ENCODE measurements at places on chromosomes 3 and 15.

DNA sequence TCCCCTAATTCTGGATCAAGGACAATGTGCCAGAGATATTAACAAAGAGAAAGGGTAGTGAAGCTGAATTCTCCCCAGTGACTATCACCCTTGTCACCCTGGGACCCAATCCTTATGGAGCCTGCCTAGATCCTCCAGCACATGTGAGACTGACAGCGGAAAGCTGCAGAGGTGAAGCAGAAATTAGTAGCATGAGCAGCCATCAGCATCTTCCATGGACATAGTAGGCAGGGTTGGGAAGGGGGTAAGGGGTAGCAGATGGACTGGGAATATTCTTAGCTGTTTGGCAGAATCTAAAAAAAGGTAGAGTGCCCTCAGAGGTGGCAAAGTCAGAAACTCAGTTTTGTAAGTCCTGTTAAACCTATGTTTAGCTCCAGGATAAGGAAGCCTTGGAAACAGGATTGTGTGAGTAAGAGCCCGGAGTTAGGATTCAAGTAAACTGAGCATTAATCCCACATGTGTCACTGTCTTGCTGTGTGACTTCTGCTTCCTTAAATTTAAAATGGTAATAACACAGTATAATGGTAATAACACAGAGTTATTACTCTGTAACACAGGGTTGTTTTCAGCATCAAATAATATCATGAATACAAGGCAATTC lies 14.5 kb downstream of the GOLIM4 start:
- no peak for DNase-seq

GRCh38 chr3:194837457-194838127 lies 151.9 kb downstream of the FAM43A start:
- DNase-seq, result no peak

- DNase-seq, result no peak
Observed at GRCh38 chr15:36356466-36356865, 223.0 kb upstream of the CDIN1 start.

GRCh38 chr15:87167706-87168105 lies 1088.0 kb downstream of the AGBL1 start:
- no peak for DNase-seq

GRCh38 chr3:112247900-112248299 lies 46.1 kb downstream of the SLC9C1 start:
- no peak for DNase-seq

- DNase-seq, result no peak
Observed at GRCh38 chr15:101093958-101094357, 157.9 kb downstream of the CHSY1 start.

- no peak for DNase-seq
Observed at GRCh38 chr3:58307639-58308215, 1.4 kb downstream of the HTD2 start.

DNA sequence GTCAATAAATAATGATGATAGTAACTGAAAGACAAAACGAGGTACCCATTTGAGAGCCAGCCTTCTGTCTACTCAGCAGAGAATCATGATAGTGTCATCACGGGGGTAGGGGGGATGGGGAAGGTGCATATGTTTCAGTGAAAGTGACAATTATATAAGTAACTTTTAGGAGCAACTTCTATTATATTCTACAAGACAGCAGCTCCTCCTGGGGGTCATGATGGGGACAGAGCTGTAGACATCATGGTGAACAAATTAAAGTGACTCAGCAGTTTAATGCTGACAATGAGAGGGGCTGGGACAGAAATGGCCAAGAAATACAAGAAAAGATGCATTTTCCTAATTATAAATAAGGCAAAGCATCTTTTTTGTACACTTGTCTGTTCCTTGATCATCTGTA lies 11.8 kb downstream of the CAPN3 start:
- no peak for DNase-seq

DNA sequence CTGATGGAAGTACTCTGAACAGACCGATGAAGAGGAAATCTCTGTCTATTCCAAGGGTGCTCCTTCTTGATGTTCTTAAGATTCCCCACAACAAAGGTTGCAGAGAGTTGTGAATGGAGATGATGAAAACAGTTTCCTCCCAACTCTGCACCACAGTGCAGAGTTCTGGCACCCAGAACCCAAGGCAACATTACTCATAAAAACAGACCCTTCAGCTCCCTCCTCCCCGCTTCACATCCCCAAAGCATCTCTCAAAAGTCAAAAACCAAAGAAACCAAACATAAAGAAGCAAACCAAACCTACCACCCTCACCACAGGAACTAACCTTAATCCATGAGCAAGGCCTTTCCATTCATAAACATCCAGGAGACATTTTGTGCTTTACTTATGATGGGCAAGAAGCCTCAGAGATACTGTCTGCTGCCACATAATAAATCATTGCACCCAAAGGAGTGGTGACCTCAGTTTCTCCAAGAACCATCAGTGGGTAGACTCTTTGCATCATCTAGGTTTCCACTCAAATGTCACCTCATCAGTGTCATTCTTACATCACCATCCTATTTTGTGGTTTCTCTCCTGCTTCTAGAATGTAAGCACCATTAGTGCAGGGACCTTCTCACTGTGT lies 13.2 kb downstream of the PCOLCE2 start:
- no peak for DNase-seq

DNA sequence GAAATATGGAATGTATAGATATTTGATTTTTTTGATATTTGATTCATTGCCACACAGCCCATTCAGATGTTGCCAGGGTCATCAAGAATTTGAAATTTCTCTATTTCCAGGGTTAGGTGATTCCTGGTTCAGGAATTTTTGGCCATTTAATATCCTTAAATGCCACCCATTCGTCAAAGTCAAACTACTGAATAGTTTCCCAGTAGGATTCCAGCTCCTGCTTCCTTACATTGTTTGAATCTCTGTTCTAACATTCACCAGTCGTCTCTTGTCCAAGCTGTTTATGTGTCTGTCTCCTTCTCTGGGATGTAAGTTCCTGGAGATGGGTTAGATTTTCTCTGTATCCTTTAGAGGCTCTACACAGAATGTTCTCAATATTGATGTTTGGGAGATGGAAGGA lies 124.9 kb upstream of the TLE3 start:
- DNase-seq, result no peak

GRCh38 chr3:173249457-173249856 lies 108.4 kb upstream of the SPATA16 start:
- no peak for DNase-seq

DNA sequence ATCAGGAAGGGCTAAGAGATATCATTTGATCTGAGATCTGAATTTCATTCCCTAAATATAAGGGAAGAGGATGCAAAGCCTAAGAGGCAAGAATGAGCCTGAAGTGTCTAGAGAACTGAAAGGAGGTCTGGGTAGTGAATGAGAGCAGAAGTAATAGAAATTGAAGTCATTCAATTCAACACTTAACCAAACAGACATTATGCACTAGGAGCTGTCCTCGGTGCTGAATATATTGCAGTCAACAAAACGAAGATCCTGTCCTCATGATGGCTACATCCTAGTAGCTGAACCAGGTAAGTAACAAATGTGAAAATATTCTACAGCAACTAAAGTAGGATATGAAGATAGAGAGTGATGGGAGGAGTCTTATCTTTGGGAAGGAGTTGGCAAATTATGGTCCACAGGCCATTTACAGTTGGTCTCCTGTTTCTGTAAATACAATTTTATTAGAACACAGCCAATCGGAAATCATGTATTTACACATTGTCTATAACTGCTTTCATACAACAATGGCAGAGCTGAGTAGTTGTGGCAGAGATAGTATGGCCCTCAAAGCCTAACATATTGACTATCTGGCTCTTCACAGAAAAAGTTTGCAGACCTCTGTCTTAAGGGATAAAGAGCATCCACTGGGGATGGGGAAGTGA lies 192.9 kb upstream of the CADPS start:
- DNase-seq, result no peak

- DNase-seq, result no peak
Observed at GRCh38 chr3:124962403-124962940, 27.9 kb upstream of the MUC13 start.

- DNase-seq, result no peak
Observed at GRCh38 chr15:34336231-34336990, 1.2 kb downstream of the SLC12A6 start.

GRCh38 chr3:171809861-171810628 lies at the start of gene PLD1:
TSS of gene PLD1 (minus strand) at chr3:171810483. CDS start at chr3:171738051, 72,432 bp downstream.
- peak; percentile 64 for DNase-seq

DNA sequence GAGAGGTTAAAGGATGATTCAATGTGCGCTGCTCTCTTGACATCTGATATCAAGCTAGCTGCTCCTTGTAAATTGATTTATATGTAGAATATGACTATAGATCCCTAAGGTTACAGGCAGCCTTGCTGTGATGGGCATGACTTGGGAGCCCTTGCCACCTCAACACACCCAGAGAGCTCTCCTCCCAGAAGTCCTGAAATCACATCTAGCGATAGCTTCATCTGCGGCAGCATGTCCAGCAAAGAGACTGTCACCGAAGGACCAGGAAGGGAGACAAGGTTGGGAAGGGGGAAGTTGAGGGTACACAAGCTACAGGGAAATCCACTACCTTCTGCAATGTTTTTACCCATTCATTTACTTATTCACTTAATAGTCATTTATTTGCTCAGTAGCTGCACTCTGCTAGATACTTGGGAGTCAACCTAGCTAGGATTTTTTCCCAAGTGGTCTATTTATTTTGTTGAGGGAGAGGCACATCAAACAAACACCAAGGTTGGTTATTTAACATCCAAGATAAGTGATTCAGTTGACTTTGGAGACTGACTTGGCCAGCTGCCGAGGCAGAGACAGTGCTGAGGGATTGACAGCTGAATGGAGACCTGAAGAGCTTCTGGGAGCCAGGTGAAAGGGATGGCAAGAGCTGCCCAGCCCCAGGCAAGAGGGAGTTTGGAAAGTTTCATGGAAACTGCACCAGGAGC lies 205.8 kb upstream of the IL12A start:
- no peak for DNase-seq

DNA sequence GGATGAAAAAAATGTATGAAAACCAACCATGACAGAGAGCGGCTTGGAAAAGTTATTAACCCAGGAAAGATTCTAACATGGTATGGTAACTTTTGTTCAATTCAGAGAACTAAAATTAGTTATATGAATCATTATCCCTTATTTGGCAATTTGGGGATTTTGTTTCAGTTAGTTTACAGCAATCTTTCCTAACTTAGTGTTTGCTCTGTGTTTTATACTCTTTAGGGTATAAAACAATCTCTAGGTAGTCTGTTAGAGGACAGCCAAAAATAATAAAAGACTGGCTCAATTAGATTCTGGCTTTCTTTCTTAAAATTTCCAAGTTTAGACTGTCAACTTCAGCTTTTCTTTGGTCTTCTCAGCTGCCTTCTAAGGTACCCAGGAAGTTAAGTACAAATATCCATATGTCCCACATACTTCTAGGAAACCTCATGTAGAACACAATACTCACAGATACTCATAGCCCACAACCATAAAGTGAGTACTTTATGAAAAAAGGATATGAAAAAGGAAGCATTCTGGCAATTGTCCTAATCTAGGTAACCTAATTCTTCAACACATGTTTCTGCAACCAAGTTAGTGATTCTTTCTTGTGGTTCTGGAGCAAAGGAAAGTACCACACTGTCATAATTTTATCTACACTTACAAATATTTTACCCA lies 849.3 kb downstream of the ROBO1 start:
- no peak for DNase-seq

DNA sequence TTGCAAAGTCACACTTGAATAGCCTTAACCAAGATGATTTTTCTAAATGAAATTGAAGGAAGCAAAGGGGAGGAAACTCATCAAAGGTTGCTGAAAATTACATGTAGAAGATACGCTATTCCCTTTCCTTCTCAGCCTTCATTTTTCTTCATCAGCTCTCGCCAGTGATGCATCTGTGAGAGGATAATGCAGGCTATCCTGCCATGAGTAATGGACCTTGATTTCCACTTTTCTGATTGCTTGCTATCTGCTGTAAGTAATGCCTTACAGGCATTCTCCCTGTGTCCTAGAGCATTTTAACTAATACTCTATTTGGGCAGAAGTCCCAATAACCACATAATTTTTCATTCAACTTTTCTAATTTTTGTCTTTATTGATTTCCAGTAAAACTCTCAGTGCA lies 162.6 kb downstream of the BBX start:
- DNase-seq, result no peak

- DNase-seq, result no peak
Observed at GRCh38 chr15:51089041-51089440, 5.7 kb downstream of the TNFAIP8L3 start.

- DNase-seq, result no peak
Observed at GRCh38 chr3:9914559-9915253, 2.2 kb upstream of the IL17RC start.

GRCh38 chr3:25091934-25092333 lies 336.1 kb upstream of the RARB start:
- DNase-seq, result no peak

DNA sequence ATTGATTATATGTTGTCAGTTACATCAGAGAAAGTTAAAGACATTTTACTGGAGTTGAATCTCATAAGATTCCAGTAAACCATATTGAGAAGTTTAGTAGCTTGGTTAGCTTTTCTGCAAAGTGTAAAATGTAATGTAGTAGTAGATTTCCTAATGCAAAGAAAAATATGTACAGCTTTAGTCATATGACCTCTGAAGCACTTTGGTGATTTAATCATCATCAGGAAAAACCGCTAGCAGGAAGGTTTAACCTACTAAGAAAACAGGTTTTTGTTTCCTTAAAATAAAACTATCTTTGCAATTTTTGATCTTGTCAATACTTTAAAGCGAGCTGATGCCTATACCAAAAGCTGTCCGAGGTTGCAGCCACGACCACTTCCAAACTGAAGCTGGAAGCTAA lies 364.6 kb upstream of the ZNF385D start:
- DNase-seq, result no peak

- no peak for DNase-seq
Observed at GRCh38 chr3:110391042-110391441, 680.6 kb upstream of the NECTIN3 start.

DNA sequence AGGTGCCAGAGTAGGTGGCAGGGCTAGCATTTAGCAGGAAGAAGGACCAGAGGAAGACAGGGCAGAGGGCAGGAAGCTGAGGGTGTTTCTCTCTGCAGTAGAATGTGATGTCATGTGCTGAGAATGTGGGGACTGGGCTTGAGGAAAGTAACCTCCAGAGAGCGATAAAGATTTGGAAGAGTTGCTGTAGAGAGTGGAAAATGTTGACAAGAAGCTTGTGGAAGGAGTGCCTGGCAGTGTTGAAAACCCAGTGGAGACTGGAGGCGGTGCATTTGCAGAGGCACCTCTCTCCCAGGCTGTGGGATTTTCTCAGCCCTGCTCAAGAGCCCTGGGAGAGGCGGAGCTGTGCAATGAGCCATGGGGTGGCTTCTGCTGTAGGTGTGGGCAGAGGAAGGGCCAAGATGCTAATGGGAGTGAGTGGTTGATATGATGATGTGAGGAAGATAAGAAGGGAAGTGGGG lies 54.8 kb downstream of the MESD start:
- DNase-seq, result no peak

- DNase-seq, result no peak
Observed at GRCh38 chr3:49406571-49407565, 4.9 kb downstream of the RHOA start.

DNA sequence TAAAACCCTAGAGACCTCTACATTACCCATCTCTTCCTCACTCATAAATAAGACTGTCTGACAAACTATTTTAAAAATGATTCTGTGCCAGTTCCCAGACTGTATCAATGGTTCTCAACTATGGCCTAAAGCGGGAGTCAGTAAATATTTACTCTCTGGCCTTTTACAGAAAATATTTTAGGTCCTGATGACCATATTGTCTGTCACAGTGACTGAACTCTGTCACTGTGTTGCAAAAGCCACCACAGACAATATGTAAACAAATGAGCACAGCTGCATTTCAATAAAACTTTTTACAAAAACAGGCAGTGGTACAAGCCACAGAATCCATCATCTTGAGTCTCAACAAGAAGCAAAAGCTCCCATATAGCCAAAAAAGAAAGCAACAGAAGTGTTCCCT lies 45.4 kb downstream of the PLOD2 start:
- no peak for DNase-seq

Data from glutamatergic neuron (in vitro differentiated cells).